ENCODE measurements at places on chromosomes 1 and 21.

GRCh38 chr1:64917328-64917861 is 49.0 kb downstream of the JAK1 start:
- no peak for DNase-seq

DNA sequence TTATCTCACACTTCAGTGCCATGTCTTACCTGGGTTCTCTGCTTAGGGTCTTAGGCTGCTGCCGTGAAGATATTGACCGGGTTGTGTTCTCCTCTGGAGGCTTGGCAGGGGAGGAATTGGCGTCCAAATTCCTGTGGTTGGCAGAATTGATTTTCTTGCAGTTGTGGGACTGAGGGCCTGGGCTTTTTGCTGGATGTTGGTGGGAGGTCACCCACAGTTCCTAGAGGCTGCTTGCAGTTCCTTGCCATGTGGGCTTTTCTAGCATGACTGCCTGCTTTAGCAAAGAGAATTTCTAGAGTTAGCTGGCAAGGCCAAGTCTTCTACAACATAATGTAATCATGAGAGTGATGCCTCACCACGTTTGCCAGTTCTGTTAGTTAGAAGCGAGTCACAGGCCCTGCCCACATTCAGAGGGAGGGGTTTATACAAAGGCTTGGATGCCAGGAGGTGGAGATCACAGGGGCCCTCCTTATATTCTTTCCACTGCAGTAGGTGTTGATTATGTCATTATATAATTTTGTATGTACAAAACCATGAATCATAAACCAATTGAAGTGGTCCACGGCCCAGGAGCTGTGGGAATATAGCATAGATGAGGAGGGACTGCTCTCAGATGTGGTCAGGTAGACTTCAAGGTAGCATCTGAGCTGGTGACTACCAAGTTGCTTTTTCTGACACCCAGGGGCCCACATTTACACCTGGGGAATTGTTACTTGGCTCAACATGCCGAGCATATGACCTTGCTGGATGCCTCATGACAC is 6.6 kb downstream of the UBL4B start:
- no peak for DNase-seq

GRCh38 chr1:200962631-200963030 is 60.9 kb downstream of the KIF21B start:
- no peak for DNase-seq

DNA sequence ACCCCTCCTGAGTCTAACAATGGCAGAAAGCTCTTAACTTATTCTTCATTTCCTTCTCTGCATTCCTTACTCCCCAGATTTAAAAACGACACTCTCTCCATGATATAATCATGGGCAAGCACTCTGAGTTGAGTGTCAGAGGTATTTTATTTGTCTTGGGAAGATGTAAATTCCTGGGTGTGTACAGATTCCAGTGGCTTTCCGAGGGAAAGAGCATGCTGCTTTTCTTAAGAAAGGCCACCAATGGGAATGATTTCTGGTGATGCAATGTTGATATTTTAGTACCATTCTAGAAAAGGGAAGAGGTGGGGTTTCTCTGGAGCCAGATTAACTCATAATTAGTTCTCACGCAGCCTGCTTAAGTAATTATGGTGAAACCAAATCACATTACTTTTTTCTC is 47.8 kb upstream of the BTG3 start:
- DNase-seq: no peak

GRCh38 chr1:76862447-76862846 is 4.8 kb upstream of the ST6GALNAC5 start:
- DNase-seq: no peak
